Stimulated activated CD8-positive, alpha-beta memory T cell treated with anti-CD3 and anti-CD28 coated beads, Interleukin-4, amount 100 ng/mL, for 1 hour (primary cell): ENCODE measurements at places on chromosomes 16 and 17.

GRCh38 chr16:59840169-59840568 lies 1106.1 kb upstream of the GOT2 start:
- DNase-seq = no peak

GRCh38 chr16:55009581-55009980 lies 78.9 kb downstream of the IRX5 start:
- DNase-seq = no peak

DNA sequence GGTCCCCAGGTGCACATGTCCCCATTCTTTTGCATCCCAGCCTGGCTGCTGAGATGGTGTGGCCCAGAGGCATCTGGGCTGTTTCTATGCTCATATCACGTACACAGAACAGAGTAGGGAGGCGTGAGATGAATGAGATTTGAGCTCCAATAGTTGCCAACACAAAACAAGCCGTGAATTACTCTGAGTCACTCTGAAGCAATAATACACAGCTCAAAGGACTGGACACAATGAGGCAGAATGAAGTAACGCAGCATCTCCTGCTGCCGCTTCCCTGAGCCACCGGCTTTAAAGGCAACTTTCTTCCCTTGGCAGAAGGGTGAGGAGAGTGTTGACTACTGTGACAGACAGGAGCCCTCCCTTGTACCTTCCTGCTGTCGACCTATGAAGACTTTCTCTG lies 33.9 kb upstream of the CLEC18B start:
- no peak for DNase-seq

DNA sequence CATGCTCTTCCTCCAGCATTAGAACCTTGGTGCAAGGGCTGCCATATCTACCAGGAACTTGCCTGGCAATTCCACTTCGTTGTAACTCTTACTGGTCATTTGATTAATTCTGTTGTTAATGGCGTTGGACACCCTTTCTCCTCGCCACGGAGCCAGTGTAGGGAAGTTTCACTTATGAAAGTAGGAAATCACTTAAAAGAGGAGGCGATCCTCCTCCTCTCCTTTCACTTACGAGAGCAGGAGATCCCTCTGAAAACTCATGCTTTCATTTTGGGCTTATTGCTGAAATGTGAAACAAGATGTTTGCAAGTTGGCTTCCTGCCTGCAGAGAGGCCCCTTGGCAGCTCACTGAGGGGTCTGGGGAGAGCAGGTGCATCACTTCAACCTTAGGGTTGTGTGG lies 226.0 kb downstream of the SNX29 start:
- DNase-seq = no peak

DNA sequence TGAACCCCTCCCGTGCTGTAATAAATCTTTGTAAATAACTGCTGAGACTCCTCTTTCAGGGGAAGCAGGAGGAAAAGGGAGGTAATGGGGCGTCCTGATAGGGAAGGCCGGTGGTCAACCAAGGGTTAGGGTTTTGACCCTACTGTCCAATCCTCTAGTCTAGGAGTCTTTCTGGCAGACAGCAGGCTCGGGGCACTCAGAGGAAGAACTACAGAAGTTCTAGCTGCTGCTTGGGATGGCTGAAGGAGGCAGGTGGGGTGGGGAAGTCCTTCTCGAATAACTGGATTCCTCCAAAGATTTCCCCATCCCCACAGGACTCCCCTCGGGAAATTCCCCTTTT lies 387 bp upstream of the STARD3 start:
- no peak for DNase-seq
